ENCODE measurements at places on chromosomes 1 and 21. TPM values are rescaled to one million over a fixed set of nuclear protein-coding genes. Genes with fewer than 3 reads are reported as not detected.

DNA sequence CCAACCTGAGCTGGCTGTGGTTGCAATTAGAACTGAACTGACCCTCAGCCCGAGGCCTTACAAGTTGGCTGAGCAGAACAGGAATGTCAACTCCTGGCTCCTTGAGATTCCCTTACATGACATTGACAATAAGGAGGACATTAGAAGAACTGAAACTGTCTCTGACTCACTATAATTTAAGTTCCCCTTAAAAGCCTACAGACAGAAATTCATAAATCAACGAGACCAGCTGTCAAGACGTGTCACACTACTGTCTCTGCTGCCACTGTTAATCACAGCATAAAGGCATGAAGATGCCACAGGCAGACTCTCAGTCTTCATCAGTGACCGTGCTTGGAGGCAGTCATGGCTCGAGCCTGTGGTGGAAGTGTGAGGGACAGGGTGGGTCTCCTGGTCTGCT, 168.8 kb downstream of the GABPA start:
- H3K36me3 ChIP-seq = no peaks in the 10 kb centered on the region
- no peak overlapping the region for H3K4me3 ChIP-seq
- no peak overlapping the region for H3K27ac ChIP-seq

GRCh38 chr1:24177161-24177560, 9.9 kb downstream of the IFNLR1 start:
- H3K4me3 ChIP-seq = no peak overlapping the region
- peaks cover 3% of the 10 kb centered on the region for H3K4me1 ChIP-seq
- H3K27ac ChIP-seq = no peak overlapping the region
- no peak for DNase-seq
- no peaks in the 10 kb centered on the region for H3K27me3 ChIP-seq

OVAAL gene
- total RNA-seq = not detected

GRCh38 chr1:109083923-109084322, 6.6 kb upstream of the TMEM167B start:
- DNase-seq = no peak
- no peaks in the 10 kb centered on the region for H3K4me1 ChIP-seq

GRCh38 chr1:23237508-23237907, 20.2 kb upstream of the HTR1D start:
- H3K27ac ChIP-seq = no peak overlapping the region
- H3K36me3 ChIP-seq = no peaks in the 10 kb centered on the region
- no peaks in the 10 kb centered on the region for H3K4me1 ChIP-seq

FMO2 gene
- 0.70 TPM for total RNA-seq

PTPRC gene
- total RNA-seq = 0.44 TPM

UMODL1 gene
- 0.47 TPM for total RNA-seq

SPRR2B gene
- not detected for total RNA-seq

- DNase-seq = no peak
- H3K4me3 ChIP-seq = no peak overlapping the region
- no peaks in the 10 kb centered on the region for H3K27me3 ChIP-seq
- no peak overlapping the region for H3K27ac ChIP-seq
- H3K4me1 ChIP-seq = no peaks in the 10 kb centered on the region
These were observed 8.3 kb downstream of the GOLT1A start for GRCh38 chr1:204205486-204205885.

DNA sequence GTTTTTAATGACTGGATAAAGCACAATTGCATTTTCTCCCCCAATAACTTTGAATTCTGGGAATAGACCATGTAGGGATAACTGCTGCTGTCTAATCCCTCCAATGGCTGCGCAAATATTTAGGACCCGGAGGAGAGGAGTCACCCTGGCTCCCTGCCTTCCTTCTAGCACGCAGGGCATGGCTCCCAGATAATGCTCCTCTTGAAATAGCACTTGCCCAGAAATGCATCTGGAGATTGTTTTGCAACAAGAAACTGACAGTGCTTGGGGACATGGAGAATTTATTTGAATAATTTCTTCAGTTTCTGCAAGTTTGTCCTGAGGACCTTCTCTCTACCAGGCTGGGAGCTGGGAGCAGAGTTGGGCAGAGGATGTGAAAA, 83.5 kb downstream of the MAN1C1 start:
- DNase-seq = peak; percentile 26
- no peaks in the 10 kb centered on the region for H3K36me3 ChIP-seq
- peak overlapping the region; percentile 57 for H3K27ac ChIP-seq
- H3K4me3 ChIP-seq = no peak overlapping the region

DNA sequence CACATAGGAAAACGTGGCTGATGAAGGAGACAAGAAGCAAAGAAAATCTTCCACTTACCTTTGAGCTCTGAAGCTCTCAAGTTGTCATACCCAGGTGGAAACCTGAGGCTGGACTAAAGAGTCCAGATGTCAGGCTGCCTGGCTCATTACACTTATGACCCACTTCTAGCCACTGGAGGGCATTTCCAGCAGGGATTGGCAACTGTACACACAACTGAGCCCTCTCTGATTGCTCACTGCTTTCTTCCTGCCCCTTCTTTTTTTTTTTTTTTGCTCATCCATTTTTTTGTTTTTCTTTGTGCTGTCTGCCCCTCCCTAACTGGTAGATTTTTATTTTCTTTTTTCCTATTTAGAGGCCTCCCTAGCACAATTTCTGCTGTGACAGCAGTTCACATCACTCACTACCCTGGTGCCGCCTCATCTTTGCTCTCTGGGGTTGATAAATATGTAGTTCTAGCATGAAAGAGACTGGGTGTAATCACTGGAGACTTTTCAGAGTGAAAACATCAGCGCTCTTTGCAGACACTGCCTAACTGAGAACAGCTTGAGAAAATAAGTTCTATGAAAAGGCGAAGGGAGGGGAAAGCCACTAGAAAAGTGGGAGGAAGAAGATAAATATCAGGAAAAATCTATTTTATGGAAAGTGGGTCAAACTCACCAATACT, 334.5 kb downstream of the NUF2 start:
- no peak overlapping the region for H3K4me3 ChIP-seq
- no peaks in the 10 kb centered on the region for H3K4me1 ChIP-seq
- no peaks in the 10 kb centered on the region for H3K27me3 ChIP-seq

DNA sequence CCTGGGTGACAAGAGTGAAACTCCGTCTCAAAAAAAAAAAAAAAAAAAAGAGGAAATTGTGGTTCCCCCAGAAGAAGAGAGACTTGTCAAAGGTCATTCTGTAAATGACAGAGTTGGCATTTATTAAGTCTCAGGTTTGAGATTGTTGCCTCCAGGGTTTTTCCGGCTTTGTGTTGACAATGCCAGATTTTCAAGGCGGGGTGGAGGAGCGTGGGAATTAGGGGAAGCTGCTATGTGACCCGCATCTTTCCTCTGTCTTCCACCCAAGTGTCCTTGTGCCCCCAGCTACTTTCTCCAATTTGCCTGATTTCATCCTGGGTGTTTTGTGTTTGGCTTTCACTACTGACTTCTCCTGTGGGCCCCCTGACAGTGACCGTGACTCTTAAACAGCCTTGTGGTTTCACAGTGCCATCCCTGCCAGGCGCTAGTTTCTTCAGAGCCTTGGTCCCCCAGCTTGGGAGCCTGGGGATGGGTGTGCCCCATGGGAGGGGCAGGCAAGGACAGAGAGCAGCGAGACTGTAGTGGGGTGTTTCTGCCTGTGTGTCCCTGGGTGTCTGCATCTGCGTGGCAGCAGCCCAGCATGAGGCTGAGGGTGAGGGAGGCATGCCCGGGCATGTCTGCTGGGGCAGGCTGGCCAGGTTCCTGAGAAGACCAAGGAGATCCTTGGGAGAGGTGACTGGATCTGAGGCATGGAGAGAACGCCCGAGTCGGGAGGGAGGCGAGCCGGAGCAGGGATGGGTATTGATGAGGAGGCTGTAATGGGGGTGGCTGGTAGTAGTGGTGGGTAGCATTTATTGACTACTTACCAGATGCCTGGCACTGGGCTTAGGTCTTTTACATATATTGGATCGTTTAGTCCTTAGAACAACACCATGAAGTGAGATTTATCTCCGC, 46.3 kb downstream of the IER5 start:
- peak overlapping the region; percentile 75 for H3K27ac ChIP-seq
- H3K27me3 ChIP-seq = no peaks in the 10 kb centered on the region

- peaks cover 5% of the 10 kb centered on the region for H3K4me1 ChIP-seq
- DNase-seq = peak; percentile 52
- no peaks in the 10 kb centered on the region for H3K36me3 ChIP-seq
- H3K27ac ChIP-seq = no peak overlapping the region
These were observed 118.1 kb downstream of the PGBD5 start for GRCh38 chr1:230308039-230308438.

DNA sequence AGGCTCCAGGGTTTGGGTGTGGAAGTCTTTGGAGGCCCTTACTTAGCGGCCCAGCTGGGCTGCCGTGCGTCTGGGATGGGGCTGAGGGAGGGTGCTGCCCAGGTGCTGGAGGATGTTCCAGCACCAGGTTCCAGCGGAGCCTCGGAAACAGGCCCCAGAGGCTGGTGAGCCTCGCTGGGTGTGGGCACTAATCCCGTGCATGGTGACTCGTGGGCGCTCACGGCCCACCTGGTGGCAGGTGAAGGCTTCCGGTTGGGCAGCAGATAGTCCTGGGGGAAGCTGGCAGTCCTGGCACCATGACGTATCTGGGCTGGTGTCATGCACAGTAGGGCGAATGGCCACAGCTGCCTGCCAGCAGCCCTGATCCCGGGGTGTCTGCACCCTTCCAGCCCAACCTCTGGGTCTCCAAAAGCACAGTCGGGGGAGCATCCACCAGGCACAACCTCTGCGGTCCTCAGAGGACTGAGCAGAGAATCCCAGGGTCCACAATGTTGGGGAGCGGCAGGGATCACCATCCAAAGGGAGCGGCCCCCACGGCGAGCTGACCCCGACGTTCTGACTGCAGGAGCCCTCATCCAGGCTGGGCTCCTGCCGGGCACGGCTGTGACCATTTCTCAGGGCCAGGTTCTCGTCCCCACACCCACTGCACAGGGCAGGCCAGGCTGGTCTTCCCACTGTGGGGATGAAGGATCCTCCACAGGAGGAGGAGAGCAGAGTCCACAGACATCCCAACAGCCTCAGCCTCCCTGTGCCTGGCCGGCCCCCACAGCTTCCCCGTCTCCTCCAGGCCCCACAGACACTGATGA, 25.3 kb downstream of the FTCD start:
- DNase-seq = no peak
- H3K4me1 ChIP-seq = peaks cover 8% of the 10 kb centered on the region
- H3K4me3 ChIP-seq = no peak overlapping the region

DNA sequence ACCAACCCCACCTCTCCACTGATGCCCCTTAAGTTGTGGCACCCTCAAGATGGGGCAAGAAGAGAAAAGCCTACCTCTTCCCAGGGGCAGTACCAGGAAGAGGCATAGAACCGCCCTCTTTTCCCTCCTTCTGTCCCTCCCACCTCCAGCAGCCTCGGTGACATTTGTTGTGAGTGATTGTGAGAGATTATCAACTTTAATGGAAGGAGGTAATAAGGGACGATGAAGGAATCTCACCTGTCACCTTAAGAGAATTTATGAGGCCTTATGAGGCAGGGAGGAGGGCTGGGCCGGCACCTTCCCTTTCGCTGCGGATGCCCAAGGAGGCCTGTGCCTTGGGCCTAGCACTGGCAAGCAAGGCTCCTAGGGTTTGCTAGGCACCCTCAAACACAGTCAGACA, 1.4 kb upstream of the ADGRB2 start:
- peaks cover 22% of the 10 kb centered on the region for H3K27me3 ChIP-seq
- peaks cover 36% of the 10 kb centered on the region for H3K4me1 ChIP-seq
- H3K36me3 ChIP-seq = no peaks in the 10 kb centered on the region
- no peak overlapping the region for H3K27ac ChIP-seq
- DNase-seq = no peak

DNA sequence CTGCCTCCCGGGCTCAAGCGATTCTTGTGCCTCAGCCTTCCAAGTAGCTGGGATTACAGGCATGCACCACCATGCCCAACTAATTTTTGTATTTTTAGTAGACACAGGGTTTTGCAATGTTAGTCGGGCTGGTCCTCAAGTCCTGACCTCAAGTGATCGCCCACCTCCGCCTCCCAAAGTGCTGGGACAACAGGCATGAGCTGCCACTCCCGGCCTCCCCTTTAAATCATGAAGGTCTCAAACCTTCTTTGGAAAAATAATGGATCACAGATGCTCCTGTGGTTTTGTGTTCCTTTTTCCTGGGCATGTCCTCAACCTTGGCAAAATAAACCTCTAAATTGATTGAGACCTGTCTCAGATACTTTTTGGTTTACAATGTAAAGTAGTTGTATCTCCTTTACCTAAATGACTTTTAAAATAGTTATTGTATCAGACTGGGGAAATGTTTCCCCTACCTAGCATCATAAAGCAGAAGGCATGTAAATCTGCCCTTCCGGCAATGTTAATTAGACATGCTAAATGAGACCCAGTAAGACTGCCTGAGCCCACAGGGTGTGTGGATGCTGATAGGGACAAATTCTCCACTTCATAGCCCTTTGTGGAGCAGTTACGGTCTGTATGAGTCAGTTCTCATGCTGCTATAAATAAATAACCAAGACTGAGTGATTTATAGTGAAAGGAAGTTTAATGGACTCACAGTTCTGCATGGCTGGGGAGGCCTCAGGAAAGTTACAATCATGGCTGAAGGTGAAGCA, 27.8 kb downstream of the CBR1 start:
- H3K27ac ChIP-seq = no peak overlapping the region
- no peak overlapping the region for H3K4me3 ChIP-seq
- H3K36me3 ChIP-seq = no peaks in the 10 kb centered on the region

- H3K36me3 ChIP-seq = no peaks in the 10 kb centered on the region
- H3K4me1 ChIP-seq = peaks cover 17% of the 10 kb centered on the region
- no peak for DNase-seq
- H3K4me3 ChIP-seq = no peak overlapping the region
- H3K27ac ChIP-seq = no peak overlapping the region
These were observed 61.5 kb upstream of the KLHDC7A start for GRCh38 chr1:18419113-18419844.

OPTC gene
- total RNA-seq = not detected

GRCh38 chr1:175040324-175040879, 17.2 kb upstream of the MRPS14 start:
- H3K4me3 ChIP-seq = no peak overlapping the region
- H3K27me3 ChIP-seq = no peaks in the 10 kb centered on the region
- H3K4me1 ChIP-seq = no peaks in the 10 kb centered on the region
- DNase-seq = no peak

TMEM82 gene
- 10.7 TPM for total RNA-seq

HSPB7 gene
- total RNA-seq = 12.6 TPM

AADACL4 gene
- total RNA-seq = 0.20 TPM

GRCh38 chr1:86052948-86053698, 103.4 kb downstream of the COL24A1 start:
- H3K36me3 ChIP-seq = no peaks in the 10 kb centered on the region
- no peak for DNase-seq
- H3K27ac ChIP-seq = no peak overlapping the region
- no peak overlapping the region for H3K4me3 ChIP-seq

GRCh38 chr1:178725466-178726086, 532 bp downstream of the RALGPS2 start:
- peak; percentile 76 for DNase-seq
- H3K27ac ChIP-seq = peak overlapping the region; percentile 95
- no peaks in the 10 kb centered on the region for H3K4me1 ChIP-seq
- H3K4me3 ChIP-seq = peak overlapping the region; percentile 74

DNA sequence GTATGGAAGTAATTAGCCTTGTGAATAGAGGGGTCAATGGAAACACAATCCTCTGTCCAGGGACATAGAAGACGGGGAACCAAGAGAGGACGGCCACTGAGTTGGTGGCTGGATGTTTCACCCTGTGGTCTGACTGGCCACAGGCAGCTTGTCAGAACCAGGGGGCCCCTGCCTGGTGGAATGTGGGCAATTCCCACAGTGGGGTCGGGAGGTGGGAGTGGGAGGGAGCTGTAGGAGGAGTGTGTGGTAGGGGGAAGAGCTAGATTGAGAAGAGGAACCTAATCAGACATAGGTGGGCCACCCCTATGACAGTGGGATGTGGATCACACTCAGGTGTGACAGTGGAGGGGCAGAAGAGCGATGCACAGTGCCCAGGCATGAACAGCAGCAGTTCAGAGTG, 31.3 kb downstream of the TRIM62 start:
- no peak overlapping the region for H3K4me3 ChIP-seq
- no peaks in the 10 kb centered on the region for H3K36me3 ChIP-seq
- DNase-seq = no peak
